ENCODE measurements at places on chromosomes 2 and 18.

DNA sequence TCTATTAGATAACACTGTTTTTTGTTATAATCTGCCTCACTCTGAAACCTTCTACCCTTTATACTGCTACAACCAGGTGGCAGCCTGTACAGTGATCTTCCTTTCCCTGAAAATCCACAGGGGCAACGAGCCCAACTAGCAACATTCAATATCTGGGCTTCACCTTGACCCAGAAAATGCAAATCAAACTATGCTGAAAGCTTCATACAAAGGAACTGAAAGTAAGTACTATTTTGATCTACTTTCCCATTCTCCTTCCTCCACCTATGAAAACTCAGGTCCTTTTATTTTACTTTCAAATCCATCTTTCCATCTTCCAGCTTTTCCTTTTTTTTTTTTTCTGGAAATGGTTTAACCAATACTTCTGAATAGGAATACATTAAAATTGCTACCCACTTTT, 175.8 kb upstream of the CCDC150 start:
- no peak for DNase-seq

- peak; percentile 78 for DNase-seq
Observed at GRCh38 chr18:78596794-78597345, 382.7 kb upstream of the SALL3 start.

DNA sequence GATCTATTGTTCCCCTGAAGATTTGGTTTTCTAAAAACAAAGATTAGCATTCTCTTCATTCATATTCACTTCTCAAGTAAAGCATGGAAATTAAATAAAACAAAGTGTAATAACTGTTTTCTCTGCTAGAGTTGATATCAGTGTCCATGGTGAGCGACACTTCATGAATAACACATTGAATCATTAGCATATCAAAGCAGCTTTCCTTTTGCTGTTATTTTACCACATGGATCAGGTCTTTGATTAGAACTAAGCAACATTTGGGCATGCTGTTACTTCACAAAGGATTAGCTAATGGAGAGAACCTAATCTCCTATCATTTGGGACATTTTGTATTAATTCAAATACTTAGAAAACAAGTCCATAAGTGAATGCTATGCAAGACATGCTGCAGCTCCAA, 368.8 kb upstream of the CDH19 start:
- no peak for DNase-seq

DNA sequence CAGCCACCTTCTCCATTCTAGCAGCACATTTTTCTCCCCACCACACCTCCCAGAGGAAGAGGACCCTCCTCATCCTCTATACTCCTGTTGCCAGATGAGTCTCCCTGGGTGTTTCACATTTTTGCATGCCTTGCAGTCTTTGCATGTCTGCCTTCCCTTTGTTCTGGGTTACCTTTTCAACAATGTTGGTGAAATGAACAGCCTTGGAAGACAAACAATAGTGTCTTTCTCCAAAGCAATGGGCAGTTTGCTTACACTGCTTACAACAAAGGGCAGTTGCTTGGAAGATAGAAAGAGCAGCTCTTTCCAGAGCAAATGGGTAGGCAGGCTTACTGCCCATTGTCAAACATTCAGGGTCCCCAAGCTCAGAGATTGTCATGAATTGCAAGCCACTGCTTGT, 14.5 kb upstream of the SEH1L start:
- DNase-seq: no peak

GRCh38 chr2:147715807-147716206, 129.0 kb upstream of the ACVR2A start:
- DNase-seq: no peak

- no peak for DNase-seq
Observed at GRCh38 chr2:53631313-53632125, 136.1 kb upstream of the CHAC2 start.

- peak; percentile 86 for DNase-seq
Observed at GRCh38 chr2:153476816-153477635, 1.5 kb downstream of the RPRM start.

GRCh38 chr2:212528106-212528856, 10.3 kb downstream of the ERBB4 start:
- peak; percentile 54 for DNase-seq

- peak; percentile 91 for DNase-seq
Observed at GRCh38 chr18:39841482-39842365, 2113.3 kb upstream of the PIK3C3 start.

DNA sequence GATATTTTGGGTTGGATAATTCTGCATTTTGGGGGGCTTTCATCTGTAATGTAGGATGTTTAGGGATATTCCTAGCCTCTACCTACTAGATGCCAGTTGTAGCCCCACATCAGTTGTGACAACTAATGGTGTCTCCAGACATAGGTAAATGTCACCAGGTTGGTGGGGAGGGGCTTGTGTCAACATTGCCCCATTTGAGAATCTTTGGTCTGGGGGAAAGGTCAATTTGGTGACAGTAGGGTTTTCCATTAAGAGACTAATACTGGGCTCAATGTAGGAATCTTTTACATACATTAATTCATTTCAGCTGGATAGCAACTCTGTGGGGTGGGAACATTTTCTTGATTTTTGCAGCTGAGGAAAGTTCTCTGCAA, 6.6 kb upstream of the AFTPH start:
- DNase-seq: no peak

DNA sequence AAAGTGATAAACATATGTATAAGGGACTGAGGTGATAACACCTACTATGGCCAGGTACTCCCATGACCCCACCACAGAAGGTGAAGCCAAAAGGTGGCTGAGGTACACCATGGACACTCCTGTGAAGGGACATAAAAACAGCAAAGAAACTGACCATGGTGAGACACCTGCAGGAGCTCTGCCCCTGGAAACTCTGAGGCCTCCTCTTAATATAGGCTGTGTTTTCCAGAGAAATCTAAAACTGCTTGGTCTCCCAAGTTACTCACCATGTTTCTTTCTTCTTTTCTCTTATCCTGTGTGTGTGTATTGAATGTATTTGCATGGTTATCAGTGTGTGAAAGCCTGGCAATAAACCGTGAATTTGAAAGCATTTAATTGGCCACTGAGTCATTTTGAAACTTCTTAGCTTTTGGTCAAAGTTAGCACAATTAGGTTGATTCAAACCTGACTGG, 739.3 kb upstream of the GCFC2 start:
- DNase-seq: no peak

DNA sequence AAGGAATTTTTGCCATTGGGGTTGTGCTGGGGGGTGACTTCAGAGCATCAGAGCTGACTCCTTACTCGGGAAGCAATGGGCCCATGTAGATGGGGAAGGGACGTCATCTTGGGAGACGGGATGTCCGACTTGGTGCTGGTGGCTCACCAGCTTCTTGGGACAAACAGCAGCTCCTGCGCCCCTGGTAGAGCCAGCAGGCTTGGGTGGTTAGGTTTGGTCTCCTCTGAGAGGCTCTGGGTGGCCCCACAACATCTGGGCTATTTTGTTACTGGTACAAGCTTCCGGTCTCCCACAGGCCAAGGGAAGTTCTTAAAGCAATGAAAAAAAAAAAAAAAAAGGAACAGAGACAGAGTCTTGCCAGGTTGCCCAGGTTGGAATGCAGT, 1.8 kb downstream of the NGEF start:
- no peak for DNase-seq

DNA sequence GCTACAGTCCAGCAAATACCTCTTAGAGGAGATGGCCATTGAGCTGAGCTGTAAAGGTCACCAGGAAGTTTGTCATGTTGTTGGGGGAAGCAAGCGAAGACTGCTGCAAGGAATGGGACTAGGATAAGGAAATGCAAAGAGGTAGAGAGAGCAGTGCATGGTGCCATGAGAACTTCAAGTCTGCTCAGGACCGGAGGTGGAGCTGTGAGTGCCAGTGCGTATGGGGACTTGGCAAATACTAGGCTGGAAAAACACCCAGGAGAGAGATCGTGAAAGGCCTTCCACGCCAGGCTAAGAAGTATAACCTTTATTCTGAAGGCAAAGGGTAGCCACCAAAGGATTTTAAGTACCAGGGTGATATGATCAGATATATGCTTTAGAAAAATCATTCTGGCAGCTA, 71.3 kb downstream of the MEIS1 start:
- no peak for DNase-seq
